Suppressor macrophage treated with lipopolysaccharide for 1 hour (primary cell): ENCODE measurements at places on chromosomes 2 and 18.

DNA sequence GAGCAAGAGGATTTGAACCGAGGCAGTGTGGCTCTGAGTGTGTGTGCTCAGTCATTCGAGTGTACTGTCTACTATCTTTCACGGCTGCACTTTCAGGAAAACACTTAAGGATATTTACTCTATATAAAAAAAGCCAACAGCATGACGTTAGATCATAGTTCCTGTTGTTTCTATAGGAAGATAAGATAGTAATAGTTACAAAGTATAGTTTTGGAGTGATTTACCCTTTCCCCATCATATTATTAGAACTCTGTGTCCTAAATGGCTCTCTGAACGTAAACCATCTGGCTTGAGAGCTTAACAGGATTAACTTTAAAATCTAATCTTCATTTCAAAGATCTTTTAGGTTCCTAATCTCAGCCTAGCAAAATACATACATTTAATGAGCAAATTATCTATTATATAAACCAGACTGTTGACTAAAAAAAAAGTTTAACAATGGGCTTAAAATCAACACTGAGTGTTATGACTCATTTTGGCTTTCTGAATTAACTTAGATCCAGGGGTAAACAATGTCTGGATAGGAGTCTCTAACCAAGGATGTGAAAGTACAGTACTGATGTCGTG lies 150.3 kb upstream of the DNMT3A start:
- DNase-seq, result no peak

DNA sequence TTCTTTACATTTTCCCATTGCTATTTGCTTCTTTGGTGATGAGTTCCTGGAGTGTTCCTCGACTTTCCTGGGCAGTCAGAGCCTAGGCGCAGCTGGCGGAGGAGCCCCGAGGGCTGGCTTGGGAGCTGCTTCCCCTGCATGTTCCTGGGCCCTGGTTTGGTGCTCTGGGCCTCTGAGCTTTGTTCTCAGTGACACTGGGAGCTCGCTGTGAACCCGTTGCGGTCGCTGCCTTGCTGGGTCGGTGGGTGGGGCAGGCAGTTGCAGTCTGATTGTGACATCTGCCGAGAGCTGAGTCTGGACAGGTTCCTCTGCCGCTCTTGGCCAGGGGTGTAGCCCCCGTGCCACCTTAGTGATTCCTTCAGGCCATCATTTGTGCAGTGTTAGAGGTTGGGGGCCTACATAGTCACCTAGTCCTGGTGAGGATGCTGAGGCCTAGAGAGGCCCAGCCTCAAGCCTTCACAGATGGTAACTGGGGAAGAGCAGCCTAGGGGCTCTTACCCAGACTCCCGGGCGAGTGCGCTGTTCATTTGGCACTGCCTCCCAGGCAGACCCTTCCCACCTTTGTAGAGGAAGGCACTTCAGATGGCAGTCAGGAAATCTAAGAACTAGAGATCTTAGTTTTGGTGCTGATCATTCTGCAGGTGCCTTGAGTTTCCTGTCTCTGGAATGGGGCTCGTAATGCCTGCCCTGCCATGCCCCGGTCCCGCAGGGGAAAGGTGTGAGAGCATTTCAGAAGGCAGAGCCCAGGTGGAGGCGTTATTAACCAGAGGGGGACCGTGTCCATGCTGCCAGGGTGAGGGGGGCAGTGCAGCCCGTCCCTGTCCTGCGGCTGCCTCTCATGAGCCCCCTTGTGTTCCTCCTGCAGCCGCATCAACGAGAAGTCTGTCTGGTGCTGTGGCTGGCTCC lies 8.4 kb downstream of the ASB1 start:
- no peak for DNase-seq

DNA sequence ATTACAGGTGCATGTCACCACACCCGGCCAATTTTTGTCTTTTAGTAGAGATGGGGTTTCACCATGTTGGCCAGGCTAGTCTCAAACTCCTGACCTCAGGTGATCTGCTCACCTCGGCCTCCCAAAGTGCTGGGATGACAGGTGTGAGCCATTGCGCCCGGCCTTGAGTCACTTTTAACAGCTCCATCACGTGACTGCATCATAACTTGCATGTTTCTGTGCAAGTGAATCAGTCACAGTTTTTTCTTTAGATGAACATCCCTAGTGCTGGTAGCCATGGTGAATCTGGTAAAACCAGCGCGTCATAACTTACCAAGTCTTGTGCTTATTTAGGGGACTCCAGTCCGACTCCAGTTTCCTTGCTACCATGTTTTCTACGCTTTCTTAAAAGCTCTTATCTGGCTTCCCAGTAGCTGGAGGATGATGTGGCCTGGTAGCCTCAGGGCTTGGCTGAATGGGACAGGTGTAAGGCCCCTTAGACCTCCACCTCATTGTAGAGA lies 33.1 kb downstream of the PCARE start:
- no peak for DNase-seq

- DNase-seq, result no peak
Observed at GRCh38 chr18:29217124-29217915, 1040.4 kb upstream of the CDH2 start.

DNA sequence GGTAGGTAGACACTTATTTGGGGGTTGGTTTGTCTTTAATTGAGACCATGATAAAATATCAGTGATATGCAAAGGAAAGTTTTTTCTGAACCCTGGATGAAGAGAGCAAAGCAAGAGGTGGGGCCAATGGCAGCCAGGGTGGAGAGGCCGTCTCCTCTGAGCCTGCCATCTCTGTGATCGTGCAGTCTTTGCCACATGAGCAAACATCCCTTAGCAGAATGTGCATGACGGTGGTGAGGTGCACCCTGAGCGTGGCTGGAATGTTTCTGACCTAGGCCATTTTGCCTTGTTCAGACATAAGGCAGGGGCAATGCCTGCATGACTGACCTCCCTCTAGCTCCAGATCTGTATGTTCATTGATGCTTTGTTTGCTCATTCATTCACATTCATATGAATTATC lies 6.0 kb downstream of the NCK2 start:
- no peak for DNase-seq

GRCh38 chr2:33448220-33448899 lies 28.1 kb upstream of the RASGRP3 start:
- DNase-seq, result peak; percentile 47

DNA sequence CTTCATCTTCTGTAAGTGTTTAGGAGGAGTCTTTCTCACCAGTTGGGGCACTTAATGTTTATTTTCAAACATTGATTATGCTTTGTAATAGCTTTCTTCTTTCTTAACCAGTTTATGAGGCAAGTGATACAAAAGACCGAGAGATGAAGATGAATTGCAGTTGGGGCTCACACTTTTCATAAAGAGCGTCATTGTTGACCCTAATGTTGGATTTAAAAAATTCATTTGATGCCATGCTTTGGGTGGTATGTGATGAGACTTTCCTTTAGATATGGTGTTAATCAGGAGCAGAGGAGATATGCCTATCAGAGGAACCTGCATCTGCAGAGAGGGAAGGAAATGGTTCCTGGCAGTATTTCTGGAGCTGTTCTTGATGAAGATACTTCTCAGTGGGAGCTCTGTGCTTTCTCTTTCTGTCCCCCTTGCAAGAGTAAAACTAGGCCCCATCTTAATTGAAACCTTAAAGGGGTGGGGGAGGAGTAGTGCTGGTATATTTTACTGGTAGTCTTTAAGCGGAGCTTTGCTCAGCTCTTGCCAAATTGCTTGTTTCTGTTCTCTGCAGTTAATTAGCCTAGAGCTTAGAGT lies 2.3 kb downstream of the EML4 start:
- DNase-seq, result peak; percentile 23

GRCh38 chr2:222364285-222364895 lies 60.0 kb upstream of the SGPP2 start:
- DNase-seq, result peak; percentile 80

GRCh38 chr2:189261431-189261841 lies 81.9 kb upstream of the COL5A2 start:
- no peak for DNase-seq

- DNase-seq, result no peak
Observed at GRCh38 chr2:112480530-112481049, 1.4 kb upstream of the TTL start.

GRCh38 chr2:154226931-154227330 lies 355.2 kb downstream of the GALNT13 start:
- DNase-seq, result no peak
